ENCODE measurements at places on chromosomes 5 and 9.
A peak's percentile ranks its signal among the peaks of the same experiment; 100 is the strongest.

DNA sequence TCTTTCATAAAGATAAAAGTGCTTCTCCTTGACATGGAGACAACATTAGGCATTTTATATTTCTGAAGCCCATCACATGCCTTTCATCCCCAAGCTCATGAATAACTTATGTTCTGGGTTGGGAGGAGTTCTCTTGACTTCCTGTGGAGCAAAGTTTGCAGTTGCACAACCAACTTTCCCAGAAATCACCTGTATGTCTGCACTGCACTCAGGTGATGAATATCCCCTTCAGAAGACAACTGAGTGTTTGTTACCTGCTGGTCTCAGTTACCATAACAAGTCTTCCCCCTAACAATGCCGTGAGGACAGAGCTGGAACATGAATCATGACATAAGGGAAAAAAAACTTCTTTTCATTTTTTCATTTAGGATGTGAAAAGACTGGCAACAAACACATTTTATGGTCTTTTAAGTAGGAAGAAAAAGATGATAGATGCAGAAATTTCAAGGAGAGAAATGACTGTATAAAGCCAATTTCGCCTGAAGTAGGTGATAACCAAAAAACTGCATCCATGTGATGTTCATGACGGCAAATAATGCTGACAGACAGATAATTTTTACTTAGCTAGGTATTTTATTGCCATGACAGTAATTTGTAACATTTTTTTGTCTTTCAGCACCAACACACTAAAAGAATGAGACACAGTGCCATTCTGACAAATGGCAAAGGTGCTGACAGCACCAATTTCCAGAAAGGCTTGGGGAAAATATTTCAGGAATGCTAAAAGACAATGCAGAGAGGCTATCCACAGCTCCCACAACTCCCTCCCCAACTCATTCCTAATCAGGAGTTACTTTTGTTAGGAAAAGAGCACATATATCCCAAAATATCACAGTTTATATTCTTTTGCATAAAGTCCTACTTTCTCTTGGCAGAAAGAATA is 656.3 kb downstream of the PRELID2 start:
- DNase-seq: no peak

DNA sequence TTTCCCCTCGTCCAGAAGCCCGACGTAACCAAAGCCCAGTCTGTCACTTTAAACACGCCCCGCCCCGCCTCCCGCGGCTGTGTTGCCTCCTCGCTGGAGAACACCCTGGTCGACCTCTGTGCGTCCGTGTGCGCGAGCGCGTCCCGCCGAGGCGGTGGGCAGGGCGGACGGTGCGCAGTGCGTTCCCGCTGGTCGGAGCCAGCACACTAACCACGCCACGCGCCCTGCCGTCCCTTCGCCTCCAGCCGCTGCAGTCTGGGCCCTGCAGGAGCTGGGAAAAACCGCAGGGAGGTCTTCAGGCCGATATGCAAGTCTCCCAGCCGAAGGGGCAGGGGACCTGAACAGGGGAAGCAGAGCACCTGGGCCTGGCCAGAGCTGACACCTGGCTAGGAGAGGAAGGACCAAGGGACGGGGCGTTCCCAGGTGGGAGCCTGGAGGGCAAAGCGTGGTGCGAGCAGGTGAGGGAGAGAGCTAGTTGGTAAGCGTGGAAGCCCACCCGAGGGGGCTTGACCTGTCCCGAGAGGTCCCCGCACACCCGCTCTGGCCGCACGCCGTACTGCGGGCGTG is 1.3 kb upstream of the PHPT1 start:
- DNase-seq: peak; percentile 35

DNA sequence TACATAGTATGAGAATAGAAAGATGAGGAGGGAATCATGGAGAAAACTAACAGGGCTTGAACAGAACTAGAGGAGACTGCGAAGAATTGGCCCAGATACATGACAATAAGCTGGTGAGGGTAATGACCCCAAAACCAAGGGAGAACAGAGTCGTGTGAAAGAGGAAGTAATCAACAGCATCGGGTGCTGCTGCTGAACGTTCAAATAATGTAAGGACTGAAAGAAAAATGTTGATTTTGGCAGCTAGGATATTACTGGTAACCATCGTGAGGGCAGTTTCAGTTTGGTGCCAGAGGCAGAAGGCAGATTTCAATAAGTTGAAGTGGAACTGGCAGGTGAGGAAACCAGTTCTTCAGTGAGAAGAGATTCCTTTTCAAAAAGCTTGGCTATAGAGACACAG is 66.8 kb upstream of the SMC2 start:
- no peak for DNase-seq

- DNase-seq: no peak
These were observed 155.9 kb upstream of the COL5A1 start for GRCh38 chr9:134485653-134486052.

GRCh38 chr5:106418196-106418595 is 1252.5 kb downstream of the EFNA5 start:
- DNase-seq: no peak

DNA sequence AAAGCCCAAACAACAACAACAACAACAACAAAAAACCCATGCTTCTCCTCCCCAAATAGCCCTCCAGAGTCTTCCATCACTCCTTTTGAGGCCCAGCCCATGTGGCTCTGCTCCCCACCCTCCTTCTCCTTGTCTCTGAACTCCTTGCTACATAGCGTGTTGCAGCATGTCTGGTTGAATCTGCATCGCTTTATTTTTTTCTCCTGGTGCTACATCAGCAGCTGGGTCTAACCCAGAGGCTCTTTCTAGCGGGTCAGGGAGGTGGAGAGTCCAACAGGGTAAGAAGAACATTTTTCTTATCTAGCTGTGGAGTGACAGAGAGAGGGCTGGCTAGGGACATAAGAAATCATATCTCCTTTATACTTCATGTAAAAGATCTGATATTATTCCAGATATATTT is 18.4 kb downstream of the NXNL2 start:
- no peak for DNase-seq

GRCh38 chr9:119086590-119086989 is 282.6 kb downstream of the BRINP1 start:
- no peak for DNase-seq

DNA sequence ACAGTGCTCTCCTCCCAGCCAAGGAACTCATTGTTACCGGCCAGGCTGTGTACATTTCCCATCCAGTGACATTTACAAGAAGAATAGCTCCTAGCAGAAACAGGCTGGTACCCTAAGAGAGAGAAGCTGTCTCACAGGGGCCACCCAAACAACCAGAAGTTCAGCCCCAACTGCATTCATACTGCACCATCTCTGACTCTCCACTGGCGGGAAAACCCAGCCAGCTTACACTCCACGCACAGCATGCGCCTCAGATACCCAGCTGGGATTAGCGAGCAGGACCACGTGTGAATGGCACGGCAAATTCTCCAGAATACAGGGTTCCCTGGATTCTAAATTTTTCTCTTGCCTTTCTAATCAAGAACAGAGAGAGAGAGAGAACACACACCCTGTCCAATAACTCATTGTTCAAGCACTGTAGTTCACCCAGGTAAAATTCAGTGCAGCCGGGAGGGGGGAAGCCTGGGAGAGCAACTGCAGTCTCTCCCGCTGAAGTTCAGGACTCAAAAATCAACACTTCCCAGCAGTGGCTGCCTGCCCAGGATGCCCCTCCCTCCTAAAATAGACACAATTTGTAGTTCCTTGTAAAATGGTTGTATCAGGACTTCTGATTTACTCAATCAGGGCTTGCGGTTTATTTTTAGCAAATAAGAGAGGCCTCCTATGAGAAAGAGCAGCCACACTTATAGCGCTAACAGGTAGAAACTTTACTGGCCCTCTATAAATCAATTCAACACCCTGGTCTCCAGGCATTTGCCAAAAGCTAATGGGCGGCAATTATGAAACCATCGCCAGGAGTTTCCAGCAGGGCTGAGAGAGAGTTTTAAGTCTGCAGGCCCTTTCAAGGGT is 2.2 kb downstream of the COL23A1 start:
- no peak for DNase-seq

Data from stimulated activated CD8-positive, alpha-beta memory T cell treated with anti-CD3 and anti-CD28 coated beads, Interleukin-4, amount 100 ng/mL, for 1 hour (primary cell).